ENCODE measurements at places on chromosomes 12 and 14.
A peak's percentile ranks its signal among the peaks of the same experiment; 100 is the strongest.

- no peak for DNase-seq
Measured at GRCh38 chr14:61308198-61308597, 13.2 kb upstream of the PRKCH start.

DNA sequence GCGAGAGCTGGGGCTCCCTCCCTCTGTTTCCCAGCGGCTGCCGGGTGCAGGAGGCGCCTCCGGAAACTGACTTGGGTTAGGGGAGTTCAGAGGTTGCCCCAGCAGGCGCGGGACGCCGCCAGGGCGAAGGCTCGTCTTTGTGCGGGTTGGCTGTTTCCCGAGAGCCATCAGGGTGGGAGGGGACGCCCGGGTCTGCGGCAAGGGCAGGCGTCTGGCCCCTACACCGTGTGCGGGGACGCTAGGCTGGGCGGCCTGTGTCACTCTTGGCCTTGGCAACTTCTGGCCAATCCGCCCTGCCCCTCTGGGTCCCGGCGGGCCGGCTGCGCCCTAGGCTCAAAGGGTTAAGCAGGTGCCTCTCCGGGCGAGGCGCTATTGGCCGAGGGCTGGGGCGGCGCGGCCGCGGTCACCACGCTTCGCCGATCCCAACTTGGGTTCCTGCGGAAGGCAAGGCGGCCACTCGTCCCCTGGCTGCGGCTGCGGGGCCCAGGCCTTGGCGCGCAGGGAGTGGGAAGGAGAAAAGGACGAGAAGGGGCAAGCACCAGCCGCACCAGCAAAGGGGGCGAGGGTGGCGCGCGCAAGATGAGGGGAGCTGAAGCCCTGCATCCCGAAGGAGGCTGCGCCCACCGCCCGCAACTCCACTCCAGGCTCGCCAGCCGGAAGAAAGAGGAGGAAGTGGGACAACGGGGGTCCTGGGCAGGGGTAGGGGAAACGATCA, 5.6 kb upstream of the NPAS3 start:
- DNase-seq = no peak

GRCh38 chr14:45041641-45042040, 42.3 kb upstream of the PRPF39 start:
- DNase-seq = no peak

DNA sequence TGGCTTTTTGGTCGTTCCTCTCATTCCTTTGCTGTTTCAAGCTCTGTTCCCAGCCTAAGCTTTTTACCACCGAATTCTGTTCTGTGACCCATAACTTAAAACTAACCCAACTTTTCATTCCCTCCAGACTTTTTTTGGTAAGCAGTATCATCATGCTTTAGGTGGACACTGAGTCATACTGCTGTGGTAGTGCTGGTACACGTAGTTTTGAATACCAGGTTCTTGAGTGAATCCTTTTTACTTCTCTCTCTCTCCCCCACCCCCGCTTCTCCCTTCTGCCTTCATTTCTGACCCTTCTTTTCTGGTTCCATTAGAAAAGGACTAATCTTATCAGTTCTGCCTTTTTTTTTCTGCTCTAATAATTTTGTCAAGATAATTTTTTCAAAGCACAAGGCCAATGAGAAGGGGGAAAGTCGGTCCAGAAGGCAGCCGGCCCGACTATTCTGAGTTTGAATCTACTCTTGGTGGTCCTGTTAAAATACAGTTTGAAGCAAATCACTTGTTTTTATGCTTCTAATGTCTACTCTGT, 2.3 kb upstream of the MDM2 start:
- no peak for DNase-seq

DNA sequence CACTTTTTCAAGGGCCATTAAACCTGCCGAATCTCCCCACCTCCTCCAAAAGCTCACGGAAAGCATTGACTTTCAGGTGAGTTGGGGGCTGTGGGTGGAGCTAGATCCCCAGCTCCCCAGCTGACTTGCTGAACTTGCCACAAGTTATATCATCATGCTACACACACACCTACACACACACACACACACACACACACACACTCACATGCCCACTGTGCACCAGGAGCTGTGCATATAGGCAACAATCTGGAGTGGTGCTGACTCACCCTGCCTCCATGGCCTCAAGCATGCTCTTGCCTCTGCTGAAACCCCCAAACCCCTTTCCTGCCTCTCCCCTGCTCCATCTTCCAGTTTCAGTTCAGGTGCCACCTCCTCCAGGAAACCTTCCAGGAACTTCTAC, 26.1 kb downstream of the SERPINA3 start:
- no peak for DNase-seq

- no peak for DNase-seq
Measured at GRCh38 chr12:2811801-2812200, 667 bp upstream of the ITFG2 start.

DNA sequence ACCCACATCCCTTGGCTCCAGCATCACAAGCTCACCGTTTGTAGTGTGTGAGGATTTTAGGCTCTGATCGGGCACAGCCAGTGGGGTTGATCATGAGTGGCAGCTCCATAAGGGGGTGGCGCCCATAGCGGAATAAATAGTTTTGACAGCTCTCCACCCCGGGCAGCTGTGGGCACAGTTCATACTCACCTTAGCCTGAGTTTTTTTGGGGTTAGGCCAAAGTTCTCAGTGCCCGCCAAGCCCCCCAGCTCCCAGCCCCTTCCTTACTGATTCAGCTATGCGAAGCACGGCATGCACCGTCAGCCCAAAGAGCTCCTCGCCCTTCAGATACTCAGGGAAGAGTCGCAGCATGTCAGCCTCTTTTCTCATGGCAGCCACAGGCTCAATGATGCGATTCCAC, 6.0 kb upstream of the PRKAG1 start:
- DNase-seq = no peak

DNA sequence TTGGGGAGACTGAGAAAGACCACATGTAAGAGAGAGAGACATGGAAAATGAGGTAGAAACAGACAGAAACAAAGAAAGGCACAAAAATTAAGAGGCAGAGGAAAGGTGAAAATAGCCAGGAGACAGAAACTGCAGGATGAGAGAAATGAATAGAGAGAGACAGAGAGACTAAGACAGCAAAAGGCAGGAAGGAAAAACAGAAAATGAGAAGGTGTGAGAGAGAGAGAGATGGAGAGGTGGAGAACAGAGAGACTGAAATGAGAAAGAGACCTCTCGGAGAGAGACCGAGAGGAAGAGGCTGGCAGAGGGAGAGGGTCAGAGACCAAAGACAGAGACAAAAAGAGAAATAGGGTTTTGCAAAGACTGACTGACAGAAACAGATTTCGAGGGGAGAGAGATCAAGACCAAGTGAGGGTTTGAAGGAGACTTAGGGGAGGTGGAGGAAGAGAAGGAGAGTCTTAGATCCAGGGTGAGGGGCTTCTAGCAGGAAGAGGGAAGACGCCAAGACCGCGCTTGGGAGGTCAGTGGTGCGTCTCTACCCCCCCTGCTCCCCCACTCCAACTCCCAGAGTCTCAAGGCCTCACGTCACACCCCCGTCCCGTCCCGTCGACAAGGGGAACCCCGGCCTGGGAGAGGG, 1.1 kb upstream of the AQP5 start:
- DNase-seq = no peak

DNA sequence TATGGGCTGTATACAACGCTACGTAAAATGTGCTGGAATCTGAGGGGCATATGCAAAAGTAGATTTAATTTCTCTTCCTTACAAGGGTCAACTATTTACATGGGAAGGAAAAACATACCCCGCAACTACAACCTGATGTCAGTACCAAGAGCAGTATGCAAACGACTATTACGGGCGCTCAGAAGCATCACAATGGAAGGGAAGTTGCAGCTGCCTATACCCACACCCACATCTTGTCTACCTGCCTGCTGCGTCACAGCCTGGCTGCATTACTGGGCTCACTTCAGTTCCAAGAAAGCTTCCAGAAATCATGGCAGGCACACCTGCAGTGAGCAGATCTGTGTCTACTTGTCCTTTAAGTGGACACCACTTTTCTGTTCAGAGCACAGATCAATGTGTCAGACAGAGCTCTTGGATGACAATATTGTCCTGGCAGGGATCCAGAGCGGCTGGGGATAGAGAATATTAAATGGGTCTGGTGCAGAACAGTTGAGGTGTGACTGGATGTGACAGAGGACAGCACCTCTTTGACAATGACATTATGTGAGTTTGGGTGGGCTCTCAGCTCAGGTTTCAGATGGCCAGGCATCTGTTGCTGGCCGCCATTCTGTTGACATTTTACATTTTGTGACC, 41.5 kb upstream of the GNG2 start:
- no peak for DNase-seq

DNA sequence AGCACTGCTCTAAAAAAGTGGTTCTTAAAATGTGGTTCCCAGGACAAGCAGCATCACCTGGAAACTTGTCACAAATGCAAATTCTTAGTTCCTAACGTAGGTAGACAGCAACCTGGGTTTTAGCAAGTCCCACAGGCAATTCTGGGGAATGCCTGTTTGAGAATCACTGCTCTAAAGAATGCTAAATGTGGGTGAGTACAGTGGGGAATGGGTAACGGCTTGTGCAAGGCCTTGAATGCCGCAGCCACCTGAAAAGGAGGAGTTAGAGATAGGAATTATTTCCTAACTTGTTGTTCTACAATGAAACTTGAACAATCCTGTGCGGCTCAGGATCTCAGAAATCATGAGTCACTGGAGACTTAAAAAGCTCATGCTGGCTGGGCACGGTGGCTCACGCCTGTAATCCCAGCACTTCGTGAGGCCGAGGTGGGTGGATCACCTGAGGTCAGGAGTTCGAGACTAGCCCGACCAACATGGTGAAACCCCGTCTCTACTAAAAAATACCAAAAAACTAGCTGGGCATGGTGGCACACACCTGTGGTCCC, 34.9 kb downstream of the GNS start:
- no peak for DNase-seq

DNA sequence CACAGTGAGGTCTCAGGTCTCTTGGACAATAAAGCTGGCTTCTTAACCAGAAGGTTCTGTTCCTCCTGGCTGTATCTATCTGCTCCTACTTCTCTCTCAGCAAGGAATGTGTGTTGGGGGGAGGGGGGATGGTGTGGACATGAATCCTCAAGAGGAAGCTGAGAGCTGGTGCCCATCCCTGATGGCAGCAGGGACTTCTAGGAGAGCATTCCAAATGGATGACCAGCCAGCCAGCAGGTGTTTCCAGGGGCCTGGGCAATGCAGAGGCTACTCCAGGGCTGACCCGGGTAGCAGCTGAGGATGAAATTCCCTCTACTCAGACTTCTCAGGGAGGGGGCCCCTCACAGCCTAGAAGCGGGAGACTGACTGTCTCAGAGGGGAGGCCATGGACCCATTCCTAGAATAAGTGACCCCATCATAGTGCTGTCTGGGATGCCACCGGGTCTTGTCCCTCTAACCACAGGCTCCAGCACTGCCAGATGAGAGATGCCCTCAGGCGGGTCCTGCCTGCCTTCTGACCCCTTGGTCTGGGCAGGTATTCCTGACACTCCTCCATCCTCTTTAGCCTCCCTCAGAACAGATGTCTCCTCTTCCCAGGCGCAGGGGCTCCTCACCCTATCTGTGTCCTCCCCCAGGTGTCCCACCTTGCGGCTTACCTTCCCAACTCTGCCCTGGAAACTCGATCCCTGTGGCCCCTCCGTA, 1.2 kb downstream of the RAB15 start:
- no peak for DNase-seq

DNA sequence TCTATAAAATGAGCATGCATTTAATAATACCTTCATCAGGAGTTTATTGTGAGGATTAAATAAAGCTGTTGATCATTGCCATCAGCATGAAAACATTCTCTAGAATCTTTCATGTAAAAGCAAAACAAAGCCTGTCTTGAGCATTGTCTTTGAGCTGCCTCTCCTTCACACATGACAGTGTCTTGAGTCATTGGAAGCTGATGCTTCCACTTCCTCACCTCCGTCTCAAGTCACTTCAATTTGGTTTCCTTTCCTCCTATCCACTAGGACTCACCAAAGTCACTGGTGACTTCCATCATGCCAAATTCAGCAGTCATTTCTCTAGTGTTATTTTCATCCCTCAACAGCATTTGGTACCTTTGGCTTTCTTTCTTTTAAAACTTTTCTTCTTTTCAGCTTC, 31.6 kb upstream of the MYBPC1 start:
- no peak for DNase-seq

DNA sequence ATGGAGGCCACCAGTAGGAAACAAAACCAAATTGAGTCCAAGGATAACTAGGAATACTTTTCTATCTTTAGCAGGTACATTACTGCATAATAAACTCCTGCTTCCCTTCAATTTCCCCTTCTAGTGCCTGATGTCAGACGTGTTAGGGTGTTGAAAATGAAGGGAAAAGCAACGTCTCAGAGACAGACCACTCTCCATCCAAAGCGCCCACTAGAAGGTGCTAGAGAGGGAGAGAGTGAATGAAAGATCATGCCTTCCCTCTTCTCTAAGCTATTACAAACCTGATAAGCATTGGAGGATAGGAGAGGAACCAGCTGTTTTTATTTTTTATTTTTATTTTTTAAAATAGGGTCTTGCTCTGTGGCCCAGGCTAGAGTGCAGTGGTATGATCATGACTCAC, 64.1 kb downstream of the ZNF641 start:
- peak; percentile 29 for DNase-seq

- no peak for DNase-seq
Measured at GRCh38 chr14:62667421-62667914, 377.8 kb downstream of the KCNH5 start.

DNA sequence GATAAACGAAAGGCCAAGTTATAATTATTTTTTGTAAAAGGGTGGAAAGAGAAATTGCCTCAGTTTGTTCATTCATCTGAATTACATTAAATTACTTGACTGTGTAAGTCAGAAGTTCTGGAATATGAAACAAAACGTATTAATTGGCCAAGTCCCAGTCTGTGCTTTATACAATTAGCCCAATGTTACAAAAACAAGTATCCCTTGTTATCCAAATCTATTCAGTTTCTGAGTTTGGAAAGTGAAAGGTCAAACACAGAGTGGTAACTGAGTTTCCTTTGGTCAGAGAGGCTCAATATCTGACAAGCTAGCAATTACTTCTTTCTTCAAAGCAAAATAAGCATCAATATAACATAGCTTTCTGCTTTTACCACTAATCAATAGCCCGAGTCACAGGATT, 62.6 kb downstream of the SPPL3 start:
- no peak for DNase-seq

GRCh38 chr14:104633276-104634137, 28.9 kb upstream of the TMEM179 start:
- DNase-seq = no peak

DNA sequence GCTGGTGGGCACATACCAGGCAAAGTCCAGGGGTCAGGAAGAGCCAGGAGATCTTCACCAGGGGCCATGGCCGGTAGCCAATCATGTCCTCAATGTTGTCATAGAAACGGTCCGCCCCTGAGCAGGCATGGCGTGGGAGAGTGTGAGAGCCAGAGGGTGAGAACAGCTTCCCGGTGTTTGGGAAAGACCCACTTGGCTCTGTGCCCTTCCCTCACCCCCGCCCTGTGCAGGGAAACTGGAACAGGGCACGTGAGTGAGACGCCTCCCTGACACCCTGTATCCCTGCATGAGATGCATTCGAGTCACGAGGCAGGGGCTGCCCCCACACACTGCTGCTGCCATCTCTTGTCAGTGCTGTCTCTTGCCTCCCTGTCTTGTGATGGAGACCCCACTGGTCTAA, 20.7 kb downstream of the SLC6A12 start:
- DNase-seq = no peak

GRCh38 chr12:45986641-45987339, 3.6 kb downstream of the SCAF11 start:
- peak; percentile 79 for DNase-seq

GRCh38 chr12:14256555-14257169, 108.8 kb upstream of the ATF7IP start:
- peak; percentile 75 for DNase-seq

- peak; percentile 51 for DNase-seq
Measured at GRCh38 chr12:51911788-51912711, 4.7 kb downstream of the ACVRL1 start.

- DNase-seq = no peak
Measured at GRCh38 chr12:40439771-40440492, 215.1 kb downstream of the LRRK2 start.
